ENCODE measurements at places on chromosomes 3 and 15.
A peak's percentile ranks its signal among the peaks of the same experiment; 100 is the strongest.

DNA sequence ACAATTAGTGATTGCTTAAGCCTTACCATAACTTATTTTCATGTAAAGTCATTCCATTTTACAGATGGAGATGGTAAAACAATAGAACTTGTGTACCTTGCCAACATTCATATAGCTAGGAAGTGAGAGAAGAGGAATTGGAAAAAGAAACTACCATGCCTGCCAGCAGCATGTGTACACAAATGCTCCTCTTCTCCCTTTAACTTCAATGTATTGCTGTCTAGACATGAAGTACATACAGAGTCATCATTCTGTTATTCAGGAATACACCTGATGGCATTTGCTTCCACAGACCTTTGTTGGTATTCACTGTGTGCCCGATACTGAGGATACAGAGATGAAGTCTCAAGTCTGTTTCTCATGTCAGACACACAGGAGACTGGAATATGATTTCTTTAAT is 7.1 kb upstream of the TMEM207 start:
- no peak for DNase-seq

DNA sequence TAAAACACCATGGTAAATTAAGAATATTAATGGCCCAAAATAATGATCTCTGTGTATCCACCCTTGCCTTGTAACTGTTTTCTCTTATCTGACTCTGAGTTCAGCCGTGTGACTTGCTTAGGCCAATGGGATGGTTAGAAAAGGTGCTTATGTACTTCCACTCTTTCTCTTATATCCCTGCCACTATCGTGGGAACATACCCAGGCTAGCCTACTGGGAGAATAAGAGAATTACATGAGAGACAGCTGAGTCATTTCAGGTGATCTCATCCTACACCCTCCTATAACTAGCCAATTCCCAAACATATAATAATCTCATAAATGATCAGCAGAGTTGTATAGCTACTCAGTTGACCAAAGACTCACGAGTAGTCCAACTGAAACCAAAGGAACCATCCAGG is 98.3 kb upstream of the ABI3BP start:
- no peak for DNase-seq

DNA sequence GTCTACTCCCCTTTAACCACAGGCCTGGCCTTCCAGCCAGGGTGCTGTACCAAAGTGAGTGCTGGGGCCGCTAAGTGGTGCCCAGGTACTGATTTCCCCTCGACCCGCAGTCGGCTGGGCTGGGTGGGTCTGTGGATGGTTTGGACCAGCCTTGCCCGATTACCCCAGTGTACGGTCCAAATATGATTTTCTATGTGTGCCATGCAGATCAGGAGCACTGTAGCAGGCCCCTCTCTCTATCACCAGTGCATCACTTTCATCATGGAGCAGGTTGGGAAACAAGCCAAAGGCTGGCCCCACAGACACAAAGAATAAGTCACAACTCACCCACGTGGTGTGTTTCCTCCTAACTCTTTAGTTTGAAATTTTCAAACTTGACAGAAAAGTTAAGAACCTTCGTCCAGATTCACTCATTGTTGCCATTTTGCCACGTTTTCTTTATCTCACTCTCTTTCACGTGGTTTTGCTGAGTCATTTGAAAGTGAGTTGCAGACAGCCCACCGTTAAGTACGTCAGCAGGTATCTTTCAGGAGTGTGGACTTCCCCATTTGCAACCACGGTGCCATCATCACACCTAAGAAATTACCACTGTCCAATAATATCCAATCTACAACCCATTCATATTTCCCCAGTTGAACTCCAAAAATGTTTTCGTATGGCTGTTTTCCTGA is 37.0 kb downstream of the ZNF710 start:
- DNase-seq, result peak; percentile 68

DNA sequence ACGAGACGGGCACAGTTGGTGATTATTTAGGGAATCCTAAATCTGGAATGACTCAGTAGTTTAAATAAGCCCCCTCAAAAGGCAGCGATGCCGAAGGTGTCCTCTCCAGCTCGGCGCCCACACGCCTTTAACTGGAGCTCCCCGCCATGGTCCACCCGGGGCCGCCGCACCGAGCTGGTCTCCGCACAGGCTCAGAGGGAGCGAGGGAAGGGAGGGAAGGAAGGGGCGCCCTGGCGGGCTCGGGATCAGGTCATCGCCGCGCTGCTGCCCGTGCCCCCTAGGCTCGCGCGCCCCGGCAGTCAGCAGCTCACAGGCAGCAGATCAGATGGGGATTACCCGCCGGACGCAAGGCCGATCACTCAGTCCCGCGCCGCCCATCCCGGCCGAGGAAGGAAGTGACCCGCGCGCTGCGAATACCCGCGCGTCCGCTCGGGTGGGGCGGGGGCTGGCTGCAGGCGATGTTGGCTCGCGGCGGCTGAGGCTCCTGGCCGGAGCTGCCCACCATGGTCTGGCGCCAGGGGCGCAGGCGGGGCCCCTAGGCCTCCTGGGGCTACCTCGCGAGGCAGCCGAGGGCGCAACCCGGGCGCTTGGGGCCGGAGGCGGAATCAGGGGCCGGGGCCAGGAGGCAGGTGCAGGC is 318.0 kb downstream of the FGF12 start:
- no peak for DNase-seq

DNA sequence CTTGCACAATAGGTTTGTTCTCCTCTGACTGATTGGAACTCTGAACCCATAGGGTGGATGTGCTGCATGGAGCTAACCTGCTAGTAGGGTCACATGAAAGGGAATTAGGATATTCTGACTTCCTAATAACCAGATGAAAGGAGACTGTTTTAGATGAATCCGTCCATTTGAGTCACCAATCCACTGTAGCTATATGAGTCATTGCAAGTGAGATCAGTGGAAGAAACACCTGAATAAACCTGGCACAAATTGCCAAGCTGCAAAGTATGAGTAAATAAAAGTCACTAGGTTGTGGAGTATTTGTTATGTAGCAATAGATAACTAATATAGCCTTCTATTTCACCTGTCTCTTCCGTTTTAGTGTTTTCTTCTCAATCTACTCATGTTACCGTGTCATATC is 584.4 kb downstream of the PDCD6IP start:
- DNase-seq, result no peak

- no peak for DNase-seq
Measured at GRCh38 chr15:75713338-75713895, 769 bp upstream of the CSPG4 start.

Data from activated T-cell treated with anti-CD3 and anti-CD28 coated beads, Interleukin-2, amount 50 U/mL, for 48 hours (primary cell).